ENCODE measurements at places on chromosomes 5 and 9.

- no peak for DNase-seq
Observed at GRCh38 chr5:179699616-179700237, 960 bp downstream of the CANX start.

DNA sequence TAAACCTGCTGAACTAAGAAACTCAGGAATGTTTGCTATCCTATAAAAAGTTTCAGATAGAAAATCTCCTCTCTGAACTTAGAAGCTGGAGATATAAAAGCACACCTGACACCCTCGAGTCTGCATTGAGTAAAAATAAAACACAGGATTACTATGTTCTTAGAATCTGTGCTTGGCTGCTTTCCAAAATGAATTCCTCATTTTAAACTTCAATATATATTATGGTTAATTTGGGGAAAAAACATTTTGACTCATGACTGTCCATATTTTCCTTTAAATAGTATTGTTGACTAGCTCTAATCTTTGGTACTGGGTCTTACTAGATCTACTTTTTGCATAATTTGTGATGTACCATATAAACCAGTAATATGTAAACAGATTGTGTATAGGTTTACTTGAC lies 36.7 kb downstream of the FBXW2 start:
- no peak for DNase-seq

DNA sequence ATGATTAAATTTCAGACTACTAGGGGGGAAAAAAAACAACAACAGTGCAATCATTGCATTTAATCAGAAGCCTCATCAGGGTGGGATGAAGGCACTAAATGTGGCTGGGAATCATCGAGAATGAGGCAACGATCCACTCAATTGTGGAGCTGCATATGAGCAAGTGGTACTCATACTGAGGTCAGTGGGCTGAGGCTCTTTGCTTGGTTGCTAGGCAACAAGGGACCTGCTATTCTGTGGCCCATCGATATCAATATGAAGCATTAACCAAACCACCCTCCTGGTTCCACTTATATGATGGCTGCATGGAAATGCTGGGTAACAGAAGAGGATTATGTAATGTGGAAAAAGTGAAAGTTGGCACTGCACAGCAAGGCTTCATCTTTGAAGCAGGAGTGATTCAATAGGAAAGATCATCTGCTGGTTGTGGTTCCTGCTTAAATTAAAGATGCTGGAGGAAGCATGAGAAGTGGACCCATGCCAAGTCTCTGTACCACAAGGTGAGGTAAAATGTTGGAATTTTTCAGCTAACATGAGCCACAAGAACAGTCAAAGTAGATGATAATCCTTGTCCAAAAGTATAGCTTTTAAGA lies 159.8 kb upstream of the HMHB1 start:
- DNase-seq: no peak

GRCh38 chr5:72842816-72843215 lies 26.4 kb downstream of the TNPO1 start:
- DNase-seq: no peak

GRCh38 chr5:73777192-73777591 lies 151.2 kb downstream of the ARHGEF28 start:
- no peak for DNase-seq

GRCh38 chr5:80117446-80117845 lies 82.3 kb downstream of the THBS4 start:
- DNase-seq: no peak

GRCh38 chr5:64854855-64855254 lies 86.1 kb downstream of the CWC27 start:
- no peak for DNase-seq
